ENCODE measurements at places on chromosomes 6 and 20.
A peak's percentile ranks its signal among the peaks of the same experiment; 100 is the strongest.

DNA sequence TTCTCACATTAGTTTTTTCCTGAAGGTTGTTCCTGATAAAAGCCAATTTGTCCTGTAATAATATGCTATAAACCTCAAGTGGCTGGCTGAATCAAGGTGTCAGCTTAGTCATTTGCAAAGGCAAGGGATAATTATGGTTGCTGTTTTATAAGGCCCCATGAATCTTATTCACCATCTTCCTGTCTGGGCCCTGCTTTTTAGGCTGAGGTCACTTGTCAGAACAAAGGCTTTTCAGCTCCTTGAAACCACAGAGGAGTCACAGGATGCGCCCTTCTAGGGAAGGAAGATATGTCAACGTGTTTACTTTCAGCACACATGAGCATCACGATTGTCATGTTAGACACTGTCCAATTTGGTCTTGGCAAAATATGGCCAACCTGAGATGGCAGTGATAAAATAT lies 64.8 kb upstream of the NAA20 start:
- no peak for DNase-seq

DNA sequence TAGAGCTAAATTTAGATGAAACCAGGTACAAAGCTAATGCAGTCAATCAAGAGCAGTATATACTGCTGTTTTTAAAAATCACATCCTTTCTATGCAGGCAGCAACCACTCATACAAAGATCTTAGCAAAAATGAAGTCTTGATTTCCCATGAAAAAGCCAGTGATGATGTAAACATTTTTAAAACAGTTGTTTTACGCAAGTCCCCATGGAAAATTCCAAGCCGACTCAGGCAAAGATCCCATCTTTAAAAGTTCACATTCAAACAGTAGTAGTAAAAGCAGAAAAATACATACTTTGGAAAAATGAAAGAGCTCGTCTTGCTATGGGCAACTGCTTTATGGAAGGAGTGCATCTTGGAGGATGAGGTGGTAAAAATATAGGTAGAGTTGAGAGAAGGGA lies 84.0 kb downstream of the RCAN2 start:
- DNase-seq, result no peak

DNA sequence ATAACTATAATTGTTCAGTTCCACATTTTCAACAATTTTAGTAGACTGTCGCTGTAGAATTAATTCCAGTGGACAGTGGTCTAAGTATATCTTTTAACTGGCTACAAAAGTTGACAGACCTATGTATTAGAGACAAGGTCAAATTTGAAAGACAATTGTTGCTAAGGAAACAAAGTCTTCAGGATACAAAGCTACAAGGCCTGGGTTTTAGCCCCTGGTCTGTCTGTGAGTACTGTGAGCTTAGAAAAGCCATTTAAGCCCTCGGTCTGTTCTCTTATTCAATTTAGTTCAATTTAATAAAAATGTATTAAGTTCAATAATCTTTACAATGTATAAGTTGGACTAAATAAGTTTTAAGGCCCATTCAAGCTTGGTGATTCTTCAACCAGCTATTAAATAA lies 352.5 kb downstream of the HDGFL1 start:
- DNase-seq, result no peak

GRCh38 chr6:146868671-146869209 lies 270.0 kb downstream of the ADGB start:
- no peak for DNase-seq

DNA sequence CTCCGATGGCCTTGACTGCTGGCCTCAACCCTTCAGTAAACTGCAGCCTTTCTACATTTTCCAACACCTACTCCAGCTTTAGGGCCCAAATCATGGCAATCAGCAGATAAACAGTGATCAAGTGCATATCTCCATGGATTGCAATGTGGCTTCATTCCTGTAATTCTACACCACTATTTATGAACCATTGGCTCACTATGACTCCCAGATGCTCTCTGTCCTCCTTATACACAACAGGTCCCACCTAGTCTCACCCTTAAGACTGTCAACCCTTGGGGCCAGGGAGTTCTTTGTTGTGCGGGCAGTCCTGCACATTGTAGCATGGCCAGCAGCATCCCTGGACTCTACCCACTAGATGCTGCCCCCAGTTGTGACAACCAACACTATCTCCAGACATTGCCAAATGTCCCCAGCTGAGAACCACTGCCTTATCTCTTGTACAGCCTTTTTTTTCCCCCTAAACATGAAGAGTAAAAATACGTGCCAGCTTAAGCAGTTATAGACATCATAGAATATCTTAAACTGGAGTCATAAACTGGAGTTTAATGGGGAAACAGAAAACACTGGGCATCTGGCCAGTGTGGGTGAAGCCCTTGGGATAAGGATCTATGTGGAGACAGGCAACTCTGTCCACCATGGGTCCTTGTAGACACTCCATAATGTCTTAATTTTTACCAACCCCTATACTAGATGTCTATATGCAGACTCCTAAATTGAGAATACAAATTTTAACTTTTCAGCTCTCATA lies 21.1 kb downstream of the MRPL14 start:
- DNase-seq, result no peak

DNA sequence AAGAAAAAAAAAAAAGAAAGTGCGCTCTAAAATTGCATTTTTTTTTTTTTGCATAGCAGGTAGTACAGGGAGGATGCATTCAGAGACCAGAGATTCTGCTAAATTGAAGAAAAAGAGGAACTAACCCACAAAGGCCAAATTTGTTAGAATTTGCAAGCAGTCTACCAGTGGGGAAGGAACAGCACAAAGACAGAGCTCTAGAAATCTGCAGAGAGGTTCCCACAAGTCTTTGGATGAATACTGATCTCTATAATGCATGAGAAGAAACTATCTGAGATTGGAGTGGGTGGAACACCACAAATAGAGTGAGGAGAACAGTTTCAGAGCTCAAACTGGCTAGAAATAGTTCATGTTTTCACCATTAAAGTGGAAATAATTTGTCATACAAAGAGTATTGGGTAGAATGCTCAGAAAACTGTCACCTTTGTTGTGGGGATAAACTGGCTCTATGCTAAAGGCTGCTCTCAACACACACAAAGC lies 79.6 kb upstream of the AHI1 start:
- DNase-seq, result no peak

DNA sequence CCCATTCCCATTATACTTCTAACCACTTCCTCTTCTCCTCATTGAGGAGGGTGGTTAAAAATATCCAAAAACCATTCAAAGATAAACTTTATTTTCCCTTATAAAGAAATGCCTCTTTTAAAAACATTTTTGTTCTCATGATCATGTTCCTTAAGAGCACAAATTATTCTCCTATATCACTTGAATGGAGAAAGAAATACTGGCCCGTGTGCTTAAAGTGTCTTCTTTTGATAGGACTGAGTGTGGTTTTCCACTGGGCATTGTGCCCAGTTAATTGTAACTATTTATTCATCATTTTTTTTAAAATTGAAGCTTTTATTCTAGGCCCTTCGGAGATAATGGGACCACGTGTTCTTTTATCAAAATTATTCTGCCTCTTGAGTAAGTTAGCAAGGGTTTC lies 871.5 kb downstream of the QKI start:
- DNase-seq, result no peak

DNA sequence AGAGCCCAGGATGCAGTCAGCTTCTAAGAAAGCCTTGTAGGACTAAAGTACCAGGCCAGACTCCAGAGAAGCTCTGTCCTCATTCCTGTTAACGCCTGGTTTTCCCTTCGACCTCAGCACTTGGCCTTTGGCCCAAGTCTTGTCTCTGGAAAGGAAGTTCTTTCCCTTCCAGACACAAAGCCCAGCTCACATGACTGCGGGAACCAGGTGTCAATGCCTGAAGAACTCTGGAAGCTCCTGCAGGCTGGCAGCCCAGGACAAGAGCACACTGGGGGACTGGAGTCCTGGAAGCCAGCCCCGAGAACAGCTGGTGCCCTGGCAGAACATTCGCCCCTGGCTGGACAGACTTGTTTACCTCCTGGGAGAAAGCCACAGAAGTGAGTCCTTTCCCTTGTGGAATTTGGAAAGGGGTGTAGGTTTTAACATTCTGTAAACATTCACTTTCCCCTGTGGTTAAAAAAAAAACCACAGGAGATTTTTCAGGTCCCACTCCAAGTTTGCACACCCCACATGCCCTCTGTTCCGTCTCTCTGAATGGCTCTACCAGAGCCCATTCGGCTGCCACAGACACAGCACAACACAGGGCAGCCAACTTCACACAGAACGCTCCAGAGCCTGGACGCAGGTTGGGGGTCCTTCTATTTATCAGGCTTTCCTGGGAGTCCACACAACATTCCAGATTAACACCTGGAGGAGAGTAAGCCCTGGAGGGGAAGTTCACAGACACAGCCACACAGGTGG lies 18.1 kb downstream of the ACSS1 start:
- DNase-seq, result peak; percentile 95

GRCh38 chr20:35912881-35913280 lies 41.4 kb downstream of the SCAND1 start:
- no peak for DNase-seq

- no peak for DNase-seq
Measured at GRCh38 chr6:25481267-25481666, 170.7 kb upstream of the SCGN start.

- no peak for DNase-seq
Measured at GRCh38 chr20:3084283-3084985, at the start of gene AVP. TSS of gene AVP (minus strand) at chr20:3084724. CDS start at chr20:3084674, 50 bp downstream.

DNA sequence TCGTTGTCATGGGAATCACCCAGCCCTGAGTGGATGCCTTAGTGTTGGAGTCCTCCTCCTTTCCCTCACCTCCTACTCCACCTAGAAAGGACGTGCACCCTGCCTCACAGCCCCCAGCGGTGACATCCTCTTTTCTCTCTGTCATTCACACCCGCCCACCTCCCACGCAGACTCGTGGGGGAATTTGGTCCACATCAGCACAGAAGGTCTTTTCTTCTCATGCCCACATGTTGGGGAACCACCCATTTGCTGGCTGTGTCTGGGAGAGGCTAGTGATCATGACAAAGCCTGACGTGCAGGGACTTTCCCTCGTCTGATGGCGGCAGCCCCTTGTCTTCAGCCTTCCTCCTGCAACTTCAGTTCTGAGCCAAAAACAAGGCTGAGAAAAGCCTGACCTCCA lies 96.0 kb upstream of the CNKSR3 start:
- no peak for DNase-seq

DNA sequence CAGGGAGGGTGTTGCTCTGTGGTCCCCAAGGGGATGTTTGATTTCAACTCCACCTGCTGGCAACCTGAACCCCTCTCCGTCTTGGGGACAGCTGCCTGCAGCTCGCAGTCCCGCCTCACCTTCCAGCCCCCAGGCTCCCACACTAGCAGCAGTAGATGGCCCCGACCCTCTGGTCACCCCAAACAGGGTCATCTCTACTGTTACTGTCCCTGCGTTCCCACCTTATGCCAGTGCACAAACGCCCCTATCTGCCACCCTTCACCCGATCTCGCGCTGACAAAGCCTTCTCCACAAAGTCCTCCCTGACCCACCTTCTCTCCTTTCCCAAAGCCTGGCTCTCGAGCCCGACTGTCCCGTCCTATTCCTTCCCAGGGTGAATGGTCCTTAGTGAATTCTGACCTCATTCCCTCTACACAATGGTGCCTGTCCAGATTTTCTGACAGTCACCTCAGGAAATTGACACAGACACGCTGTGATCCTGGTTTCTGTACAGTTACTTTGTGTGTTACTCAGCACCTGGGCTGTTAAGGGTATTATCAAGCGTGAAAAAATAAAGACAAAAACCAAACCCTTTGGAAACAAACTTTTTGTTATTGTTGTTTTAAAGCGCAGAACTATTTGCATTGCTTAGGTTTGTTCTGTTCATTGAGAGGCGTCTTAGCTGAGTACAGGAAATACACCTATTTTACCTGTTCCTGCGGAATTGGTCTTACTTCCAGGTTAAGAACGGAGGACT lies 728 bp downstream of the FUT9 start:
- no peak for DNase-seq

DNA sequence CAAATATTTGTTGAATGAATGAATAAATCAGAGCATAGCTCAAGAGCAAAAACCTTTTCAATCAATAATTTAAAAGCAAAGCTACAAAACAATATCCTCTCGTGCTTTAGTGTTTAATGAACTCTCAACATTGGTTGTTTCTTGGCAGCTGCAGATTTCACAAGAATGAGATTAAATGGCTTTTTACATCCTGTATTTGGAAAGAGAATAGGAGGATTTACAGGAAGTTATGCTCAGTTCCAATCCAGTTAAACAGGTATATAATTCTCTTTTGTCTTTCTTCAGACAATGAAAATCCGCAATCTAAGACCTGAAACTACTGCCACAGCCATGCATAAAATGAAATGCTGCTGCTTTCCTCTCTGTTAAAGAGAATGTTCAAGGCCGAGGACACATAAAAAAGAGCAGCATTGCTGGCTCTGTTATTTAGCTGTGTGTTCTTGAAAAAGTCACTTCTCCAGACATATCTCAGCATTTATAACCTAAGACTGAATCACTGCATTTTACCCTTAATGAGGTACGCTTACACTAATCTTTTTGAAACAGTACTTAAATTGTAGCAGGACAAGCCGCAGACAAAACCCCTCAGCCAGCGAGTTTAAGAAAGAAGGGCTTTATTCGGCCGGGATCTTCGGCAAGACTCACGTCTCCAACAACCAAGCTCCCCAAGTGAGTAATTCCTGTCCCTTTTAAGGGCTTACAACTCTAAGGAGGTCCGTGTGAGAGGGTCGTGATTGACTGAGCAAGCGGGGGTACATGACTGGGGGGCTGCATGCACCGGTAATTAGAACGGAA lies 3.6 kb downstream of the C6orf52 start:
- no peak for DNase-seq

GRCh38 chr6:13992417-13993055 lies 67.8 kb downstream of the RNF182 start:
- peak; percentile 65 for DNase-seq

DNA sequence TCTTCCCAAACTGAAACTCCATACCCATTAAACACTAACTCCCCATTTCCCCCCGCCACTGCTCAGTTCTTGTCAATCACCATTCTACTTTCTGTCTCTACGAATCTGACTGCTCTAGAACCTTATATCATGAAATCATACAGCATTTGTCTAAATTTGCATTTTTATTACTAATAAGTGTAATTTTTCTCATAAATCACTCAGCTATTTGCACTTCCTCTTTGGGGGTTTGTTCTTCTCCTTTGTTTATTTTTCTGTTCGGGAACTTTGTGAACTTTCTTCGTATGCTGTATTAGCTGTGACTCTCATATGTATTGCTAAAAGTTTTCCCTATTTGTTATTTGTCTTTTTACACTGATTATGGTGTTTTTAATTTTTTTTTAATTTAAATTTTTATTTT lies 152.2 kb downstream of the SLC16A10 start:
- DNase-seq, result no peak

GRCh38 chr6:87907521-87907920 lies 140.1 kb upstream of the SPACA1 start:
- peak; percentile 87 for DNase-seq

GRCh38 chr20:2004171-2004570 lies 10.3 kb upstream of the PDYN start:
- DNase-seq, result no peak

- DNase-seq, result no peak
Measured at GRCh38 chr20:32960849-32961731, 43.1 kb downstream of the SUN5 start.

DNA sequence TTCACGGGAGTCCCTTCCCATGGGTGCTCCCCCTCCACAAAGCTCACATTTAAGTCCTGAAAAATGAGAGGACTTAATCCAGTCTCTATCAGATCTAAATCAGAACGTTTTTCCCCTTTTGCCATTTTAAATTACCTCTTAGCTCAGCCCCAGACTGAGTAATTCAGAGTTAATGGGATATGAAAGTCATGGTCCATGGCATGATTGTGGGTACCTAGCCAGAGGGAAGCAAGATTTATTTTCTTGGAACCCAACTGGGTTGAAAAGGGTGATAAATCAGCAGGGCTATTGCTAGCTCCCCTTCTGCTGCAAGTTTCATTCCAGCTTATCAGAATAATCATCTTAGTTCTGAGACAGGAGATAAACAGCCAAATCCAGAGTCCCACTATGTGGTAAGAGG lies 320.2 kb upstream of the CHD6 start:
- no peak for DNase-seq

- peak; percentile 13 for DNase-seq
Measured at GRCh38 chr20:15882553-15882952, 690.7 kb downstream of the KIF16B start.

All from AG10803 (cell line).